ENCODE measurements at places on chromosomes 5 and 9. TPM values are rescaled to one million over a fixed set of nuclear protein-coding genes. Genes with fewer than 3 reads are reported as not detected.

GRCh38 chr9:68955330-68955729, 58.6 kb downstream of the PRKACG start:
- no peak for DNase-seq

The TBC1D2 gene
- 16.6 TPM for total RNA-seq

GRCh38 chr9:14693251-14693861, at the start of gene ZDHHC21:
ZDHHC21 (minus strand) TSS chr9:14693432; CDS start chr9:14674340, 19,092 bp downstream.
- DNase-seq, result no peak

The ZNF608 gene
- total RNA-seq, result 37.5 TPM

The MLANA gene
- not detected for total RNA-seq

GRCh38 chr9:121935739-121936138, 157.4 kb downstream of the TTLL11 start:
- DNase-seq, result no peak

DNA sequence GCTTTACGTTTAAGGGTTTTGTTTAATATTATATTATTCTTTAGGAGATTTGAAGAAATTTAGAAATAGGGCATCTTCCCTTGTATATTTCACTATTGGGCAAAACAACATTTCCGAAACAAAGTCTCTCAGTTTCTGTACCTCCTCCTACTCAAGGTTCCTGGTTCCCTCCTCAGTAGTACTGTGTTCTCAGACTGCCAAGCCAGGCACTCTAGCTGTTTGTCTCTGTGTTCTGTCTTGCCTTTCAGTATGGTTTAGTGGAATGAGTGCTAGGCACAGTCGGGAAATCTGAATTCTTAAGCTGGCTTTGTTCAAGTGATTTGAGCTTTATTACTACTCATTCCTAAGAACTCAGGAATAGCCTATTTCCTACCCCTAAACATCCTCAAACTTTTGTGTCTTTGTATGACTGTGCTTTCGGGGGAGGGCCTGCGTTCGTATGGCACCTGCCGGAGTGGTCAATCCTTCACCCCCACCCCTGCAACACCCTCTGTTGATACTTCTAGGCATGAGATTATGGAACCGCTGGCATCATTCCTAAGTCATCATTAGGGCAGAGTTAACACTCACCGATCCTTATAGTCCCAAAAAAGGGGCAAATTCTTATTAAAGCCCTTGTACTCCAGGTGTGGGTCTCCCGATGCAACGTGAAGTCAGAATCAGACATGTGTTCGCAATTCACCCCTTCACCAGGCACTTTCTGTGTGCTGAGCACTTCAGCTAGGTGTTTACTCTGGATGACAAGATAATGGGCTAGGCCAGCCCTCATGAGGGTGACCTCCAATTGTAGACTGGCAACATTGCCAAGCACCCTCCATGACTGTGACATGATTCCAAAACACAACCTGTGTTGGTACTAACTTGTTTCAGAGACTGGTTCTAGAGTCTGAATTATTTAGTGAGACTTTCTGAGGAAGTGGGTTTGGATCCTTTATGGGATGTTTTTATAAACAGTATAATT, 24.5 kb downstream of the SNX18 start:
- no peak for DNase-seq

GRCh38 chr9:87149799-87150198, 202.5 kb upstream of the GAS1 start:
- DNase-seq, result no peak

DNA sequence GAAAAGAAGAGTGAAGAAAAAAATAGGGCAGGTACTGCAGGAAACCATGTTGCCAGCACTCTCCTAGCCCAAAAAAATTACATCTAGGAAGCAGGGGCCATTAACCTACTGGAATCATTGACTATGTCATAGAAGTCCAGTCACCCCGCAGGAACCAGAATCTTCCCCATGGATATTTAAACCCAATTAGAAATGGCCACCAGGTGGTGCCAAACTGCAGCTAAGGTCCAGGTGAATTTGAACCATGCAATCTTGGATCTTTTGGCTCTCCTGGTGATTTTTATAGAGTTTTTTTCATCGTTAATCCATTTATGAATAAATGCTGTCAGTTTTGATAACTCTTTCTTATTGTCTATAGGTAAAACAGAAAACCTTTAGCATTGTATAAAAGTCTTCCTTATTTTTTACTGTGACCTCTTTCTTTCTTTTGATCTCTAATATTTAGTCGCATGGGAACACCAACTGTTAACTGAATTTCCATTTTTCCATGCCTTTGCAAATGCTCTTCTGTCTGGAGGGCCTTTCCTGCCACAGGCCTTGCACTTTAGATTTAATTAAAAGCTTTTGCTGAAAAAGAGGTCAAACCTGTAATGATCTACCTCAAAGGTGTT, 147.5 kb upstream of the FGF10 start:
- DNase-seq, result peak; percentile 2

- DNase-seq, result no peak
Measured at GRCh38 chr9:122949696-122950095, 8.9 kb downstream of the RABGAP1 start.

The CNTFR gene
- not detected for total RNA-seq

GRCh38 chr5:167657016-167657415, 634.4 kb upstream of the WWC1 start:
- no peak for DNase-seq

The PHF2 gene
- 16.2 TPM for total RNA-seq

GRCh38 chr5:92429646-92430045, 1046.5 kb upstream of the ARRDC3 start:
- DNase-seq, result no peak

The SPATA6L gene
- total RNA-seq, result 1.7 TPM

The GCNT4 gene
- 2.3 TPM for total RNA-seq

The BNC2 gene
- total RNA-seq, result 3.7 TPM

The OTP gene
- not detected for total RNA-seq

- no peak for DNase-seq
Measured at GRCh38 chr5:113276001-113276400, 158.8 kb downstream of the TSSK1B start.

The KCNN2 gene
- 0.22 TPM for total RNA-seq

The FAM240B gene
- not detected for total RNA-seq

The OTULINL gene
- 4.3 TPM for total RNA-seq

The GABRA1 gene
- not detected for total RNA-seq

The TPPP gene
- total RNA-seq, result 0.46 TPM

DNA sequence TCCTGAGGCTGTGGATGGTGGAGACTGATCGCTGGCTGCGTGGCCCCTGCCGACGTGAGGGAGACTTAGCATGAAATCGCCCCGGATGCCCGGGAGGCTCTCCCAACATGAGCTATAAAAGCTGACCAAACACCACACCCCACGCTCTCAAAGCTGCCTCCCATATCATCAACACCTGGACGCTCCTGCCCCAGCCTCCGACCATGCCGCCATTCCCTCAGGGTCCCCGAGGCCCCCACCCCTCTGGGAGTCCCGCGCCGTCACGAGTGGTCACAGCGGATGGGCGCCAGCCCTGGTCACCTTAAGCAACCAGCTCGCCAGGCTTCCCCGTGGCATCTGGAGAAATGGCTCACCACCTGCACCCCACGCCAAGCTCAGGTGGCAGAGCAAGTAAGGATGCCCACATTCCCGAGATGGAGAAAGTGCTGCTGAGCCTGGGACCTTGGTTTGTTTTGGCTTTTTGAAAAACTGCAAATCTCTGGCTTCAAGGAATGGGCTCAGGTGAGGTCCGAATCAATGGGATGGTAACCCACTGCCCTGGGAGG, 196.0 kb downstream of the MED10 start:
- no peak for DNase-seq

The TUSC1 gene
- 20.8 TPM for total RNA-seq

The CKMT2 gene
- total RNA-seq, result not detected

- no peak for DNase-seq
Measured at GRCh38 chr5:170746961-170747340, 36.6 kb upstream of the GABRP start.

The IFNA21 gene
- not detected for total RNA-seq
